ENCODE measurements at places on chromosomes 6 and 20. TPM values are rescaled to one million over a fixed set of nuclear protein-coding genes. Genes with fewer than 3 reads are reported as not detected.
A peak's percentile ranks its signal among the peaks of the same experiment; 100 is the strongest.

DNA sequence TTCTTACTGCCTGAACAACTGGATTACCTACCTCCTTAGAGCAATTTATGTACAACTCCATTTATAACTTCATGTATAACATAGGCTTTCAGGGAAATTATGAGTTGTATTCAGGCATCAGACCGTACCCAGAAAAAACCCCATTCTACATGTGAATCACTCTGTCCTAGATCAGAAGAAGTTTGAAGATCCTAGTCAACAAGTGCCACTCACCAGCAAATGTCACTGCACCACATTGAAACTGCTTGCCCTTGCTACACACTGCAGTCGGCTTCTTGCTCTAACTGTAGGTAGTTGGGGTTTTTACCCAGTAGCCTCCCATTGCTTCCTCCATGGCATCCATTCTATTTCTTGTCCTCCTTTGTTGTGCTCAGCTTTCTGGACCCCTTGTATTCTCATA lies 132.4 kb downstream of the DNAH8 start:
- peaks cover 19% of the 10 kb centered on the region for H3K27me3 ChIP-seq
- H3K27ac ChIP-seq, result no peak overlapping the region
- H3K36me3 ChIP-seq, result no peaks in the 10 kb centered on the region
- no peak overlapping the region for H3K4me3 ChIP-seq

- H3K27me3 ChIP-seq, result peaks cover 84% of the 10 kb centered on the region
- peaks cover 2% of the 10 kb centered on the region for H3K36me3 ChIP-seq
- H3K4me3 ChIP-seq, result peak overlapping the region; percentile 66
- peaks cover 47% of the 10 kb centered on the region for H3K4me1 ChIP-seq
- DNase-seq, result peak; percentile 24
Measured at GRCh38 chr6:108115598-108116058, 41.1 kb upstream of the OSTM1 start.

The RIMS4 gene
- not detected for total RNA-seq

The HLA-DRB5 gene
- 12.7 TPM for total RNA-seq

DNA sequence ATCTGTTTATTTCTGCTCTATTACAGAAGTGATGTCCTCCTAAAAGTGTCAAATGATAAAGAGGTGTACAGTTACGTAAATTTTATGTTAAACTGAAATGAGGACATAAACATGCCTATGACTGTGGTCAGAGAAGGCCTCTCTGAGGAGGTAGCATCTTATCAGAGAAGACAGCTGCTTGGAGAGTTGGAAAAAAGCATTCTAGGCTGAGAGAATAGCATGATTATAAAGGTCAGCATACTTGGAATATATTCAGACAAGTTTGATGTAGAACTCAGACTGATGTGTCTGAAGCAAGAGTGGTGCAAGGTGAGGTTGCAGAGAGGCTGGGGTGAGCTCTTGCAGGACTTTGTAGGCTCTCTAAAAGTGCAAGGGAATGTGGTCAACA lies 3.1 kb upstream of the PCNA start:
- H3K4me3 ChIP-seq, result no peak overlapping the region
- DNase-seq, result no peak
- peaks cover 59% of the 10 kb centered on the region for H3K4me1 ChIP-seq
- H3K36me3 ChIP-seq, result peaks cover 19% of the 10 kb centered on the region
- no peaks in the 10 kb centered on the region for H3K27me3 ChIP-seq

DNA sequence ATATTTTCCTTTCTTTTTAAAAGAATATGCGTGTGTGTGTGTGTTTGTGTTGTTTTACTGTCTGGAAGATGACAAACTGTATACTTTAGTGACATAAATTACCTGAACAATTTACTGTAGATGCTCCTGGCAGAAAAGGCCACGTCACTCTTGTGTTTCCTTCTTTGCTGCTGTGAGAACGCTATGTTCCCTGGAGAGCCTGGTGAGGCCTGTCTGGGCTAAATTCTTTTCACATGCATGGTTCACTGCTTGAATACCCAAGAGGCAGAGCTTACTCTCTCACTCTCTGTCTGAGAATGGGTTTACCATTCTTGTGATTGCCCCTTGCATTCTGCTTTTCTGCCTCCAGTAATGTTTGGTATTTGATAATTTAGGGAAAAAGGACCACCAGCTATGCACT lies 64.3 kb downstream of the EDN1 start:
- no peaks in the 10 kb centered on the region for H3K27me3 ChIP-seq
- H3K4me1 ChIP-seq, result no peaks in the 10 kb centered on the region
- no peaks in the 10 kb centered on the region for H3K36me3 ChIP-seq

The GNAS-AS1 gene
- total RNA-seq, result 0.65 TPM

GRCh38 chr20:56342783-56343182 lies 16.0 kb upstream of the FAM210B start:
- H3K27me3 ChIP-seq, result peaks cover 54% of the 10 kb centered on the region
- H3K36me3 ChIP-seq, result no peaks in the 10 kb centered on the region
- peaks cover 3% of the 10 kb centered on the region for H3K4me1 ChIP-seq
- no peak for DNase-seq
- H3K4me3 ChIP-seq, result no peak overlapping the region

The TRIM40 gene
- total RNA-seq, result not detected

The SDCBP2 gene
- 3.2 TPM for total RNA-seq

The PTPRK gene
- 0.50 TPM for total RNA-seq

The ACSS1 gene
- total RNA-seq, result 40.3 TPM

GRCh38 chr6:119030759-119031158 lies 47.7 kb downstream of the FAM184A start:
- no peaks in the 10 kb centered on the region for H3K4me1 ChIP-seq
- DNase-seq, result no peak
- H3K36me3 ChIP-seq, result no peaks in the 10 kb centered on the region
- no peak overlapping the region for H3K27ac ChIP-seq
- no peak overlapping the region for H3K4me3 ChIP-seq

GRCh38 chr6:170476360-170476759 lies 76.7 kb downstream of the PSMB1 start:
- H3K27me3 ChIP-seq, result peaks cover 7% of the 10 kb centered on the region
- H3K4me3 ChIP-seq, result no peak overlapping the region
- H3K27ac ChIP-seq, result no peak overlapping the region
- DNase-seq, result no peak

DNA sequence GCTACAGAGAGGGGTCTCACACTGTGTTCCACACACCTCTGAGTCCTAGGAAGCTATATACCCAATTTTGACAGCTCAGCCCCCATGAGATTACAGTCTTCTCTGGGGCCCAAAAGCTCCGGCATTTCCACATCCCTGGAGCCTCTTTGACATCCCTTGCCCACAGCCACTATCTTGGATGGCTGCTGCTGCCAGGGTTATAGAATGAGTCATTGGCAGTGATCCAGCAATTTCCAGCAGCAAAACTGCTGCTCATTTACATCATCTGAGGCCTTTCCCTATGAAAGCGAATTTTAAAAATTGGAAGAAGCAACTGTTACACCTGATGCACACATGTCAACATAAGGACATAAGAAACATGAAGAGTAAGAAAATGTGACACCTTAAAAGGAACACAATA lies 590.7 kb downstream of the MEI4 start:
- H3K4me1 ChIP-seq, result no peaks in the 10 kb centered on the region
- H3K27ac ChIP-seq, result no peak overlapping the region
- H3K27me3 ChIP-seq, result no peaks in the 10 kb centered on the region

GRCh38 chr20:4070323-4071177 lies 55.2 kb upstream of the RNF24 start:
- H3K36me3 ChIP-seq, result no peaks in the 10 kb centered on the region
- no peak for DNase-seq
- H3K4me1 ChIP-seq, result peaks cover 15% of the 10 kb centered on the region
- peaks cover 3% of the 10 kb centered on the region for H3K27me3 ChIP-seq
- no peak overlapping the region for H3K4me3 ChIP-seq
- H3K27ac ChIP-seq, result no peak overlapping the region

DNA sequence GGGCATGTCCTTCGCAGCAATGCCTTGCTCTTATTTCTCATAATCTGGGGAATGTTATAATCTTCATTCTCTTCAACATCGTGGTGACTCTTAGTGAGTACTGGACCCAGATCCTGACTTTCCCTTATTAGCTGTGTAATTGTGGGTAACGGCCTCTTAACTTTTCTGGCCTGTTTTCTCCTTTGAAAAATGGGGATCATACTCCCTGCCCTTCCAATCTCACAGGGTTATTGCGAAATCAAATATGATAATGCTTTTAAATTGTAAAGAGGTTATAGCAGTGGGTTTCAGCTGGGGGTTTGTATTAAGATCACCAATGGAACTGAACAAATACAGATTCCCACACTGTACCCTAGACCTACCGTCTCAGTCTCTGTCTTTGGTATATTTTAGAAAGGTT lies 77.1 kb downstream of the CTNNBL1 start:
- H3K4me3 ChIP-seq, result no peak overlapping the region
- no peak for DNase-seq
- H3K36me3 ChIP-seq, result peaks cover 12% of the 10 kb centered on the region
- no peak overlapping the region for H3K27ac ChIP-seq

The STMND1 gene
- not detected for total RNA-seq

The HMGCLL1 gene
- total RNA-seq, result not detected

The TP53RK gene
- total RNA-seq, result 18.3 TPM

- no peak overlapping the region for H3K4me3 ChIP-seq
- DNase-seq, result no peak
- no peaks in the 10 kb centered on the region for H3K36me3 ChIP-seq
- no peaks in the 10 kb centered on the region for H3K27me3 ChIP-seq
- H3K27ac ChIP-seq, result no peak overlapping the region
- no peaks in the 10 kb centered on the region for H3K4me1 ChIP-seq
Measured at GRCh38 chr6:91304521-91304920, 717.6 kb upstream of the MAP3K7 start.

DNA sequence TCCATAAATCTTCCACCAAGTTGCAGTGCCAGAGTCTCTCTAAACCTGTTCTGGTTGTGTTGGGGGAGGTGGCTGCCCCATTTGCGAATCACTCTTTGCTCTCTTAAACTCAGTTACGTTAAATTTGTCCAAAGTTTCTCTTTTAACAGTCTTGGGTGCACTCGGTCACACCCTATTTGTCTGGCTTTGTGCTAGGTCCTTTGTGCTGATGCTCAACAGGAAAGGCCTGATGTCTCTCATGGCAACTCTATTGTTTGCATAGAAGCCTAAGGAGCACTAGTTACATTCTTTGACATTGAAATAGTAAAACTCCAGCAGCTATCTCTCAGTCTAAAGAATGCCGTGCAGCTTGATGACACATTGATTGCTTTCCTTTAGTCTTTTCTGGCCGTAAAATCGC lies 105.1 kb downstream of the TRMT11 start:
- H3K4me1 ChIP-seq, result peaks cover 3% of the 10 kb centered on the region
- no peak overlapping the region for H3K4me3 ChIP-seq
- DNase-seq, result no peak
- H3K27me3 ChIP-seq, result no peaks in the 10 kb centered on the region
- H3K27ac ChIP-seq, result no peak overlapping the region
- H3K36me3 ChIP-seq, result no peaks in the 10 kb centered on the region

GRCh38 chr20:11132819-11133415 lies 459.1 kb upstream of the JAG1 start:
- H3K27me3 ChIP-seq, result no peaks in the 10 kb centered on the region
- H3K4me1 ChIP-seq, result no peaks in the 10 kb centered on the region
- H3K36me3 ChIP-seq, result no peaks in the 10 kb centered on the region

Measured in activated CD4-positive, alpha-beta memory T cell treated with anti-CD3 and anti-CD28 coated beads, Interleukin-2, amount 10 ng/mL, durations not matched to agents 7 days and 5 days (primary cell).